Activated T-helper 17 cell treated with anti-CD3 and anti-CD28 coated beads, Interleukin-2, amount 50 U/mL, for 72 hours (primary cell): ENCODE measurements at places on chromosomes 6 and 20. TPM values are rescaled to one million over a fixed set of nuclear protein-coding genes. Genes with fewer than 3 reads are reported as not detected.

DNA sequence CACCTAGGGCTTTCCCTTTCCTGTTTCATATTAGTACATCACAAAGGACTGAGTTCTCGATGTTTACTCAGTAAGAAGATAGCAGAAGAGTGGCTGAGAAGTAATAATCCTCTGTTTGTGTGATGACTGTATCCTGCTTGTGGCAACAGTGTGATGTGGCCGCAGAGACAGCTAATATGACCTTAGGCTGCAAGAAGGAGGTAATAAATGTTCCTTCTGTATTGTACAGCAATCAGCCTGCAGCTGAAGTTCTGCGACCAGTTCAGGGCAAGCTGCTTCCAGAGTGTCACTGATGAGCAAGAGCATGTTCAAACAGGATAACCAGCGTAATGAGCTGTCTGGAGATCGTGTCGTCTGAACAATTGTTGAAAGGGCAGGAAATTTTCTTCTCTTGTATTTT, 70.9 kb downstream of the OPN5 start:
- no peak for ATAC-seq

DNA sequence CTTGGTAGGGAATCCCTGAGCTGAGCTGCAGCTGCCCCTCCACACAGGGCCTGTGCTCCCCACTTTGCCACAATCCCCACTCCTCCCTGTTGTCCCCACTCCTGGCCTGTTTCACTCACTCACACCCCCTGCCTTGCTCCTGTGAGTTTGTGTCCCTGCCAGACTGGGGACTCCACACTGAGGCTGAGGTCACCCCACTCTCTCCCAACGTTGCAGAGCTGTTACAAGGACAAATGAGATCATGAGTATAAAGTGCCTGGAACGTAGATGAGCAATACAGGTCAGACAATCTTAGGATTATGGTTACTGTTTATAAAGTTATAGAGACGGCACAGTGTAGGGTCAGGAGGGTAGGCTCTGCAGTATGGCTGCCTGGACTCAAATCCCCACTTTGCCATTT, 426.0 kb upstream of the SULF2 start:
- no peak for ATAC-seq

DNA sequence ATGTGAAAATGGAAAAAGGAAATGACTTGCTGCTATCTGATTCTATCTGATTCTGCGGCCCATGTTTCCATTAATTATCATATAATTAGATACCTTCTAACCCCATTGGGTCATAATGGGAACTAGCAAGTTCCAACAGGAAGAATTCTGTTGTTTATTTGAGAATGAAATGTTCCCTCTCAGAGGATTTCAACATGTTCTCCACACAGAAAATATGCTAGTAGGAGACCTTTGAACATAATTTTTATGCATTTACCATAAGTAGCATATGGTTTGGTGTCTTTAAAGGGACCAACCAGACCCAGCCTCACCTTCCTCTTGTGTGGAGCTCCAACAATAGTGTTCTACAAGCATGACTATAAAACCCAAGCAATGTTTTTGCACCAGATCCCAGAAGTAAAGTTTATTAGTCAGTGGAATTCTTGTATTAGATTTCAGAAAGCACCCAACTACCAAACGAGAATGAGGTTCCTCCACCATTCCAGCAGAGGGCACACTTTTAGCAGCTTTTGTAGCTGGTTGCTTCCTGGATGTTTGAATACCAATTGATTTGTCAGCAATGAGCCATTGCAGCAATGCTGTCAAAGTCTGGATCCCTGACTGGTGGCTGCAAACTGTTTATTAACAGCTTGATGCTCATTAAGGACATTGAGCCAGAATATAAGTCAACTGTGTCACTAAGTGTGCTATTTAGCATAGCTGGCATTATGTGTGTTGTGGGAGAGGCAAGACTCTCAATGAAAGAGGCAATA, 143.6 kb upstream of the GJE1 start:
- ATAC-seq, result peak; percentile 52

DNA sequence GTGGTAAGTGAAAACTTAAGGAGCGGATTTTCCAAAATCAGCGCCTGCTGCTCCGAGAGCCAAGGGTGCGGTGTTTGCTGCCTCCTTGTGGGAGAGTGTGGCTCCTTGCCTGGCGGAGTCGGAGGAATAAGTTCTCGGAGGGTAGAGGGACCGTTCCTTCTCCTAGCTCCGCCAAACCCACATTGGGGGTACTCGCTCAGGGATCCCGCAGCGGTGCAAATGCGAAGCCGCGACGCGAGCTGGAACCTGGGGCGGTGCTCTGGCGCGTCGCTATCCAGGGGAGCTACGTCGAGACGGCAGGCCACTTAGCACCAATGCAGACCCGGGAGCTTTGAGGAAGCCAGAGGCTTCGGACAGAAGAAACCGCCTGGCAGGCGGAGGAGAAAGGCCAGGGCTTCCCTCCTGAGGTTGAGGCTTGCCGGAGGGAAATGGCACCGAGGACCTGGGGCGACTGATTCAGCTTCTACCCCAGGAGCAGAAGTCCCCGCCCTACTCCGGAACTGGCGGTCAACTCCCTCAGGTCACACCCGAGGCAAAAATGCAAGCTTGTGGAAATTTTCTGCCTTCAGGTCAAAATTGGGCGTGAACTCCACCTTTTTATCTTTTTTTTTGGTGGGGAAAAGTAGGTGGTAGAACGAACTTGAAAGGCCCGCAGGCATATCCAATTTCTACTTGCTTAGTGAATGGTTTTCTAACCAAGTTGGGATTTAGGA, 5.7 kb upstream of the DDX43 start:
- peak; percentile 92 for ATAC-seq

The DYNLT2 gene
- 1.6 TPM for total RNA-seq

The KCNG1 gene
- total RNA-seq, result 0.28 TPM

The FOXS1 gene
- not detected for total RNA-seq

The RSPH4A gene
- total RNA-seq, result not detected

DNA sequence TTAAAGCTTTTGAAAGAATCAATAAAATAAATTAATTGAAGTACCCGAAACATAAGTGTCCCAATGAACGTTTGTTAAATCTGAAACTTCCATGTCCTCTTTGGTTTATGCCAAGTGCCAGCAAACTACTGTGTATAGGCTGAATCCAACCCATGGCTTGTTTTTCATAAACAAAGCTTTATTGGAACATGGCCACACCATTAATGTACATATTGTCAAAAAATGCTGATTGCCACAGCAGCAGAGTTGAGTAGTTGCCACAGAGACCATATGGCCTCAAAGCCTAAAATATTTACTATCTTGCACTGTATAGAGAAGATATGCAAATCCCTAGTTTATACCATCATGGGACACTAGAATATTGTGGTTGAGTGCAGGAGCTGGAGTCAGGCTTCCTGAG, 406.1 kb downstream of the MAFB start:
- ATAC-seq, result no peak

- ATAC-seq, result no peak
These were observed 628.0 kb upstream of the AGPAT4 start for GRCh38 chr6:161901740-161902426.

The PNLDC1 gene
- total RNA-seq, result 0.74 TPM

The SLC52A3 gene
- total RNA-seq, result not detected

GRCh38 chr6:43636308-43636659, 644 bp downstream of the MAD2L1BP start:
- peak; percentile 11 for ATAC-seq

The TAB2 gene
- 185 TPM for total RNA-seq

GRCh38 chr6:122652431-122652830, 42.2 kb downstream of the PKIB start:
- ATAC-seq, result no peak

DNA sequence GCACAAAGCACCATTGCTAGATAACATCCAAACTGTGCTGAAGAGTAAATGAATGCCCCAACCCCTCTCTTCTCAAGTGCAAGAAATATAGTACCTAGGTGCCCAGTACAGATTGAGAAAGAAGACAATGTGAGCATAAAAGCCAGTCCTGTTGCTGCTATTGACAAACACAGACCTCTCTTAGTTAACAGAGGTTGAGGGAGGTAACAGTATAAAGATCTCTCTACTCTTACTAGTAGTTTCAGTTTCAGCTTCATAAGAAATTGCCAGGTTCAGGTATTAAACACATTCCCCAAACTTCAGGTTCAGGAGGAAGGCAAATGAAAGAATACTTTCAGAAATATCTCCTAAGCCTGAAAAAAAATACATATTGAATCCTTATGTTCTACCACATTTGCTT, 31.4 kb downstream of the TBC1D32 start:
- no peak for ATAC-seq

The TBX18 gene
- not detected for total RNA-seq

The CRISP2 gene
- not detected for total RNA-seq

- no peak for ATAC-seq
These were observed 10.4 kb upstream of the MANBAL start for GRCh38 chr20:37278966-37279590.

- no peak for ATAC-seq
These were observed 995.3 kb upstream of the FLRT3 start for GRCh38 chr20:15332711-15333160.

The CRISP3 gene
- not detected for total RNA-seq

DNA sequence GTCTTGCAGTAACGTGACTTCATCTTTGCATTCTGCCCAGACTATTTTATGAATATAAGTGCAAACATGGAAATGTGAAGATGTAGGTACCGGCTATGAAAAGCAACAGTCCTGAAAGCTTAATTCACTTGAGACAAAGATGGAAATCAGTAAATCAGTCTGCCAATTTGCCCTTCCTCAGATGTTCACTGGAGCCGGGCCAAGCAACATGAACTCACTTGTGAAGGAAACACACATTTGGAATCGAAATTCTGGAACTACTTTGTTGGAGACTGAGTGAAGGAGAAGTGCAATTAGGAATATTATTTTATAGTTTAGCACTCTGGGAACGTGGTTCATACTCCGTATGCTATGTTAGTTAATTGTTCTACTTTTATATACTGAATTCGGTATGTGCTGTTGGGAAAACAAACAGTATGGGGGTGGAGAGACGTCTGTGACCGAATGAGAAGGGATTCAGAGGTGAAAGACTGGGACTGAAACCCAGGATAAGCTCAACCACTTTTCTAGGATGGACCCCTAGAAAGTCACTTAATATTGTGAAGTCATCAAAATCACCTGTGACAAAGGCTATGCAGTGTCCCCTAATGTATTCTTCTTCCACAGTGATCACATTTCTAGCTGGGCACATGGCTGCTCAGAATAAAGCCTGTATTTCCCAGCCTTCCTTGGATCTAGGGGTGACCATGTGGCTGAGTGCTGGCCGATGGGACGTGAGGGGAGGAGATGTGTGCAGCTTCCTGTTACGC, 95.5 kb downstream of the PREX1 start:
- no peak for ATAC-seq

The EYS gene
- total RNA-seq, result not detected

DNA sequence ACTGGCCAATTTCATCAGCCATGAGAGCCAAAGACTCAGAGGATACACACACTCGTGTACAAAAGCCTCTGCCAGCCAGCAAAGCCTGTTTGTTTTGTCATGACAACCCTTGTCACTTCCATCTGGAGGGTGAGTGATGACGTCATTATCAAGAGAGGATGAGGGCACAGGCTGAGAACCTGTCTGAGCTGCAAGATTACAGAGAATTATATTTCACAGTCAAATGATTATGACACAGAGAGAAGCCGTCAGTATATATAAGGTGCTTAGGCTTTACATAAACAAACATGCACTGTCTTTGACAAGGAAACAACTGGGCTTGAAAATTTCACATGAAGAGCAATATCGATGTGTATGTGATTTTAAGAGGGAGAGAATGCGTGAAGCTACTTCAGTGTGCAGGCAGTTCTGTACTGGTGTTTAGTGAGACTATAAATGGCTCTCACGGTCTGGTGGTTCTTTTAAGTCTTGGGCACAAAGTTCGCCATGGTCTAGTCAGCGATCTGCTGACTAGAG, 36.5 kb upstream of the BCLAF1 start:
- ATAC-seq, result no peak

DNA sequence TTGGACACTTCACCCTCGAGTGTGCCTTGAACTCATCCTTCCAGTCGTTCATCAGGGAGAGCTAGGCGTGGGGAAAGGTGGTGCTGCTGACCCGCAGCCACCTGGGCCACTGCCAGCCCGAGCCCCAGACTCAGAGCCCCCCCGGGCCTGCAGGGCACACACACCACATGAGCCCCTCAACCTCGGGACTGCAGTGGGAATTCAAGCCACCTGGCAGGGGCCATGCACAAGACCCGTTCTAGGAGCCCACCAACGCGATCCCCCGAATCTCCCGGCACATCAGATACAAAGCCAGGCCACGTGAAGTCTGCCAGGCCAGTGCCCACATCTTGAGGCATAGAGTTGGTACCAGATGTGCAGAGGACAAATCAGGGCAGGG, 2.8 kb downstream of the ZNF512B start:
- ATAC-seq, result no peak

DNA sequence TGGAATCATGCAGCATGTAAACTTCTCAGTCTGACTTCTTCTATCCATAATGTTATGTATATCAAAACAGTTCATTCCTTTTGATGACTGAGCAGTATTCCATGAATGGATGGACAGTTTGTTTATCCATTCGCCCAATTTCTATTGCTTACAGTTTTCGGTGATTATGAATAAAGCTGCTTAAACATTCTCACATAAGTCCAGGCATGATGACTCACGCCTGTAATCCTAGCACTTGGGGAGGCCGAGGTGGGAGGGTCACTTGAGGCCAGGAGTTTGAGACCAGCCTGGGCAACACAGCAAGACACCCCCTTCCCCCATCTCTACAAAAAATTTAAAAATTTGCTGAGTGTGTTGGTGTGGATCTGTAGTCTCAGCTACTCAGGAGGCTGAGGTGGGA, 22.9 kb upstream of the HMGA1 start:
- ATAC-seq, result no peak

DNA sequence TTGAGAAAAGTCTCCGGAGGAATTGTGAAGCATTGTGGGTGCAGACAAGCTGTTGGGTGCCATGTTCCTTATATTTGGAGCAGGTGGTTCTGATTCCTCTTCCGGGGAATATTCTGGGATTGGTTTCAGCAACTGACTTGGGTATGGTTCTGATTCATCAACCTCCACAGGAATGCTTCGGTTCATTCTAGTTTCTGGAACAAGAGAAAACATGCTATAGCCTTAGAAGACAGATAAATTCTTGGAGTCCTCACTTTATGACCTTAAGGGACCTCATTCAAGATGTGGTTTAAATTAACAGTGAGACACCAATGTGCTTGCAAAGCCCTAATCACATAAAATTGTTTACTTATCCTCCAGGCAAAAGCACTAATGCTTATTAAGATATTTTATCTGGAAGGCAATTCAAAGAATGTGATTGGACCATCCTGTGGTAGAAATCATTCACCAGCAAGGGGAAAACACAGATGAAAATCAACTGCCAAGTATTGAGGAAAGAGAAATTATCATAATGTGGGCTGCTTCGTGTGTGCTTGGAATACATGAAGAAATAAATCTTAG, 13.7 kb downstream of the TRAF3IP2 start:
- no peak for ATAC-seq

The CDSN gene
- total RNA-seq, result not detected

The CEP85L gene
- total RNA-seq, result 32.3 TPM

The C6orf163 gene
- 1.5 TPM for total RNA-seq

The TP53TG5 gene
- 0.11 TPM for total RNA-seq

- ATAC-seq, result no peak
These were observed 108.4 kb downstream of the SCML4 start for GRCh38 chr6:107715550-107716321.

GRCh38 chr6:134651519-134651918, 298.4 kb downstream of the ALDH8A1 start:
- no peak for ATAC-seq
